T-helper 1 cell (primary cell): ENCODE measurements at places on chromosomes 16 and 17.

GRCh38 chr17:64193561-64193960, 63.6 kb upstream of the ERN1 start:
- DNase-seq, result no peak

DNA sequence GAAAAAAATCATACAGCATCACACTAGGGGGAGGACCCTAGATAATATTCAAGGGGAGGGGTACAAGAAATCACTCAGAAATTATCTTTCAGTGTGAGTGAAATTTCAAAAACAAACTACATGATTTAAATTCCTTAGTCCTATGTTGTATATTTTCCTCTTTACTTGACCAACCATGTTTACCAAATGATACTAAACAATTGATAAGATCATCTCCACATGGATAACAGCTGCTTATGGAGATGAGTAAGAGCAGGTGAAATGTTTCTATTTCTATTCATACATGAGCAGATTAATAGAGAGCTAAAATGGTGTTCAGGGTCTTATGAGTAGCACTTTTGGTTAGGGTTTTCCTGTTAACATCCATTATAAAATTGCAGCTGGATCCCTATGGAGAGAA, 7.3 kb upstream of the VAT1L start:
- DNase-seq, result no peak

GRCh38 chr17:81167194-81167524, 1.1 kb upstream of the AATK start:
- DNase-seq, result no peak

DNA sequence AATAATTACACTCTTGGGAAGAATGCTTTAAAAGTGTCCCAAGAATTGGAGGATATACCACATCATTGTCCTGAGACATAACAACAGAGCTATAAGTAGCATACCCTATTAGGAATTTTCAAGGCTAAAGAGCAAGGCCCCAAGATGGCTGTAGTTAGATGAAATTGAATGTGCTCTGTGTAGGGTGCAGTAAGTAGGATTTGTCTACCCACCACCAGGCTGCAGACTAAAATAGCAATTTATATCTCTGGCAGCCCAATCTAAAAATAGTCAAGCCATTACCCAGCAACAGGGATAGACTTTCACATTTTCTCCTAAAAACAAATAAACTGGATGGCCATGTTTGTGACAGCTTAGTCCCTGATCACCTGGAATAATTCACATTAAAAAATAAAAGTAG, 5.6 kb downstream of the MMD start:
- DNase-seq, result no peak

- DNase-seq, result no peak
Observed at GRCh38 chr16:79902351-79902750, 301.8 kb upstream of the MAF start.
